Activated CD4-positive, CD25-positive, alpha-beta regulatory T cell treated with anti-CD3 and anti-CD28 coated beads, Interleukin-2, amount 50 U/mL, for 16 hours (primary cell): ENCODE measurements at places on chromosomes 6 and 20.

- DNase-seq, result no peak
Measured at GRCh38 chr20:19122395-19122794, 90.0 kb upstream of the SLC24A3 start.

DNA sequence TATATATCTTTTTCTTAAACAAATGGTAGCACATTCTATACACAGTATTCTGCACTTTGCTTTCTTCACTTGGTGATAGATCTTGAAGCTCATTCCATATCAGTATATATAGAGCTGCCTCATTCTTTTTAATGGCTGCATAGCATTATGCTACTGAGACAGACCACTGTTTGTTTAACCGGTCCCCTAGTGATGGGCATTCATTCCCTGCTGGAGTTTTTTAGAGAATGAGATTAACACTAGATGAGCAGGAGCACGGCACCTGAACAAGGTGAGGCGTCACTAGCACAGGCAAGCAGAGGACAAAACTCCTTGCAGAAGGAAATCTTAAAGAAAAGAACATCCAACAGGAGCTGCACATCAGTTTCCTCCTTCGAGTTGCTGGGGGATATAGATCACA is 69.6 kb downstream of the GNAS-AS1 start:
- DNase-seq, result no peak

GRCh38 chr6:48809245-48809644 is 653.8 kb downstream of the MMUT start:
- no peak for DNase-seq

DNA sequence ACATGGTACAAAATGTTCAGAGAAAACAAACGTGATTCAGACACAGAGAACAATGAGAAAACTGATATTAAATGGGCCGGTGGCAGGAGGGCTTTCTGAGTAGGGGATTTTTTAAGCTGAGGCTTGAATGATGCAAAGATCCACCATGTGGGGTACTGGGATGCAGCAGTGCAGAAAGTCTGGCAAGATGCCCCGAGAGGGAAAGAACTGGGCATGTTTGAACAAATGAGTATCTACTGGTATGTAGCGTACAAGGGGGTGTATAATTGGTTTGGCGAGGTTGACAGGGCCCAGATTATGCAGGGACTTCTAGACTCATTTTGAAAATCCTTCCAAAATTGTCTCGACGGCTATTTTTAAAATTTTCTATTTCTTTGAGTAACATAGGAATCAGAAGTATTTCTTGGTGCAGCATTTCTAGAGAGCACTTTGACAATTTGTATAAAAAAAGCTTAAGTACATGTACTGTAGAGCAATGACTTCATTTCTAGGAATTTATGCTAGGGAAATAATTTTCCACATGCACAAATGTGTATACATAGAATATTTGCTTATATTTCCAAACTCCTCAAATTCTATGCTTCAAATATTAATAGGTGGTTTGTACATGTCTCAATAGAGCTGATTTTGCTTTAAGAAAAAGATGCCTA is 119.6 kb upstream of the DOK5 start:
- DNase-seq, result no peak

DNA sequence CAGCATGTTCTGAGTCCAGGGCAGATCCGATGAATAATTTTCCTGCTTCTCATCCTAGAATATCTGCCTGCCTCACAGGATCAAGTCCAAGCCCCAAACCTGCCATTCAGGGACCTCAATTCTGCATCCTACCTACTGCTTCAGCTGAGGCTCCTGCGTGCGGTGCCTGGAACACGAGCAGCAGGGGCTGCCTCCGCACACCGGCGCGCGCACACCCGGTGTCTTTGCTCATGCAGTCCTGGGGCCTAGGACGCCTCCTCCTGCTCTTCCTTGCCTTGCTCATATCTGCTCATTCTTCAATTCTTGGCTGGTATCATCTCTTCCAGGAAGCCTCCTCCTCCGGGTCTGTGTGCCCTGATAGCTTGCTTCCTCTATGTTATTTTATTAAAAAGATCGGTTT is 81.1 kb upstream of the AGPAT4 start:
- DNase-seq, result no peak

- DNase-seq, result no peak
Measured at GRCh38 chr20:50728981-50729874, 2.2 kb upstream of the PARD6B start.
